ENCODE measurements at places on chromosomes 4 and X. TPM values are rescaled to one million over a fixed set of nuclear protein-coding genes. Genes with fewer than 3 reads are reported as not detected.

SAGE1 gene
- polyA plus RNA-seq: not detected

GC gene
- polyA plus RNA-seq: 50.6 TPM

SLITRK4 gene
- polyA plus RNA-seq: 13.7 TPM

ZNF630 gene
- polyA plus RNA-seq: 3.8 TPM

PAGE2 gene
- 0.15 TPM for polyA plus RNA-seq

VCX3B gene
- polyA plus RNA-seq: not detected

FAM13A gene
- 151 TPM for polyA plus RNA-seq

ADGRA3 gene
- 51.5 TPM for polyA plus RNA-seq

FGD1 gene
- polyA plus RNA-seq: 8.0 TPM

SMIM31 gene
- polyA plus RNA-seq: 23.4 TPM

FAM9B gene
- polyA plus RNA-seq: 0.15 TPM

NELFA gene
- 37.3 TPM for polyA plus RNA-seq

MAGIX gene
- 2.5 TPM for polyA plus RNA-seq

CRLF2 gene
- polyA plus RNA-seq: not detected

ZCCHC12 gene
- 9.1 TPM for polyA plus RNA-seq

KCNE5 gene
- 0.79 TPM for polyA plus RNA-seq

SUPT20HL1 gene
- polyA plus RNA-seq: 0.10 TPM

PNMA5 gene
- polyA plus RNA-seq: 0.69 TPM

CSAG1 gene
- not detected for polyA plus RNA-seq

TRIM60 gene
- not detected for polyA plus RNA-seq

SLC9B2 gene
- 5.8 TPM for polyA plus RNA-seq

CACNA1F gene
- polyA plus RNA-seq: 1.3 TPM

CC2D2A gene
- polyA plus RNA-seq: 16.4 TPM

NHSL2 gene
- polyA plus RNA-seq: 3.3 TPM

HSFX4 gene
- 0.15 TPM for polyA plus RNA-seq

HHIP gene
- 18.6 TPM for polyA plus RNA-seq

S100G gene
- polyA plus RNA-seq: 18.2 TPM

ADH5 gene
- 183 TPM for polyA plus RNA-seq

PALLD gene
- 59.7 TPM for polyA plus RNA-seq

ADGRG4 gene
- polyA plus RNA-seq: 7.9 TPM

Data from large intestine (tissue), 12 donors.